ENCODE measurements at places on chromosomes 2 and 18.

DNA sequence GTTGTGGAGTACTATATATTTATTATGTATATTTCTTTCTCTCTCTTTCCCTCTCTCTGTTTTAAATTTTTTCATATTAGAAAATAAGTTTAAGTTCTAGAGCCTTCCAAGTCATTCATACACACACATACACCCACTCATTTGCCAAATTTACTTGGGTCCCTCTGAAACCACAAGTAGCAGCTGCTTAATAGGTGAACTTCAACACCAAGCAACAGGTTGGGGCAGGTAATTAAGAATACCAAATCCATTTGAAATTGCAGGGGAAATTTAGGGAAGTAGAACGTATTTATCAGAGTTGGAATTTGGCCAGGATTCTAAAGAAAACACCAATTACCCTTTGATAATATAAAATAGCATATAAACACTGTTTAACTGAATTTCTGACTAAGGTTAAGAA lies 75.0 kb upstream of the RBBP8 start:
- no peak for DNase-seq

GRCh38 chr2:61662990-61663389 lies 124.8 kb upstream of the XPO1 start:
- no peak for DNase-seq

GRCh38 chr2:191113761-191114160 lies 37.0 kb downstream of the STAT4 start:
- no peak for DNase-seq

DNA sequence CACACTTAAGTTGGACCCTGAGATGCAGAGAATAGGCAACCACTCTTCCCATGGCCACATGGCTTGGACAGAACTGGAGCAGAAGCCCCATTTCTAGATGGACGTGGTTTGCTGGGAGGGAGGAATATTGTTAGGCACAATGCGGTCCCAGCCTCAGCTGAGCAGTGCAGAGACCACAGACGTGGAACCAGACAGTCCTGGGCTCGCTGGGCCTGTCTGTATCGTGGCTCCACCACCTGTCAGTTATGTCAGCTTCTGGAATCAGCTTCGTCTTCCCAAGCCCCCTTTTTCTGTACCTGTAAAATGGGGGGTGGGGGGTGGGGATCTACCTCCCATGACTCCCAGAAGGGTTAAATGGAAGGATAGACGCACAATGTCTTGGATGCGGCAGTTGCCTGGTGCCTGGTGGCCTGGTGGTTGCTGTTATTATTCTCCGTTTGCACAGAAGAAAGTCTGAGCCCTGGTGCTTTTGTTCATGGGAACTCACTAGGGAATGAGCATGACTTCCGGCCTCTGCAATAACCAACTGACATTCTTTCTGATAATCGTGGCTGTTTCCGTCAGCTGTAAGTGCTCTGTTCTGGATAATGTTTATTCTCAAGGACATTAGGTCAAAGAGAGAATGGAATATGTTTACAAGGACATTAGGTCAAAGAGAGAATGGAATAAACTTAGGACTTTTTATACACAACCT lies 31.4 kb downstream of the COLEC11 start:
- DNase-seq, result no peak

GRCh38 chr2:230816735-230817134 lies 48.0 kb upstream of the ITM2C start:
- no peak for DNase-seq

- no peak for DNase-seq
Observed at GRCh38 chr18:78776706-78777285, 202.8 kb upstream of the SALL3 start.

- DNase-seq, result no peak
Observed at GRCh38 chr2:236875906-236876505, 209.7 kb upstream of the COPS8 start.

GRCh38 chr2:190973726-190974628 lies 40.0 kb downstream of the STAT1 start:
- no peak for DNase-seq

DNA sequence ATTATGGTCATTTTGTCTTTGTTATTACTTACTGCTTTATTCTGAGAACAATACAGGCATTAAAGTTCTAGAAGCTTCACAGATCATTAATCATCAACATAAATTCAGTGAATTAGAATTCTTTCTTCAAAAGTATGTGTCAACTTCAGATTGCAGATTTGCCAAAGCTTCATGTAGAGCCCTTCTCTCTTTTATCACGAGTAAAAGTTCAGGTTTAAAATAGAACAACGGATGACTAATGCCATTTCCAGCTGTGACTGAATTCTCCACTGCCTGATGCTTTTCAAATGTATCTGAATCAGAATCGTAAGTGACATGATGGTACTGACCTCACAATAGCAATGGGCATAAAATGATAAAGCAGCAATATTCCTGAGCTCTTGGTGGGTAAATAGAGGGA lies 116.0 kb downstream of the ABCA12 start:
- DNase-seq, result no peak

- DNase-seq, result peak; percentile 21
Observed at GRCh38 chr2:191321861-191322662, 76.9 kb downstream of the MYO1B start.

GRCh38 chr18:78709261-78709809 lies 270.3 kb upstream of the SALL3 start:
- DNase-seq, result no peak

- no peak for DNase-seq
Observed at GRCh38 chr2:113089916-113090315, 22.1 kb downstream of the IL1F10 start.

DNA sequence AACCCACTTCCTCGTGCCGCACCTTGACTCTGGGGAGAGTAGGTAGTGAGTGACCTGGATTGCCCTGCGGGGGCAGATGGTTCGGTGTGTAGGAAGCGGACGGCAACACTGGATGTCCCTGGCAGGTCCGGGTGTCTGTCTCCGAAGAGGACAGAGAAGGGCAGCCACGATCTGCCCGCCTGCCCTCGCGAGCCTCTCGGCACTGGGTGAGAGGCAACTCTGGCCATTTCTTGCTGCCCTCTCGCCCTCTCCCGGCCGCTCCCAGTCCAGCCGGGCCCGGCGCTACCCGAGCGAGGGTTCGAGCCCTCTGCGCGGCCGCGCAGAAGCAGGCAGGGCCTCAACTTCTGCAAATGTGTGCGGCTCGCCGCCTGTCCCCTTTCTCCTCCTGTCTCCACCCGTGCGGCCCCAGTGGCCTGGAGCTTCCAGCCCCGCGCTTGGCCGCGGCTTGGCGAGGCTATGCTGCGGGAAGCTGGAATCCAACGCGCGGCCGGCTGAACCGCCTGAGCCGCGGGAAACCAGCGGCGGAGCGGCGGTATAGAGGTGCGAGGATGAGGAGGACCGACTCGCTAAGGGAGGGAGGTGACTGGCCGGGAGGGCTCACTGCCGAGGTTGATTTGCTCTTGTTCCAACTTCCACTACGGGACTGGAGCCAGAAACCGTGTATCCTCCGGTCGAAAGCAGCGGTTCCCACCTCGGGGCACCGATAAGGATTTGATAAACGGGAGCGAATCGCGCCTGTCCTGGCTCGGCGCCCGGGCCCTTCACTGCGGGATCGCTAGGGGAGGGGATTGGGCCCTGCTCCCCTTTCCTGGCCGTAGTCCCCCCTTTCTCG lies 1.5 kb downstream of the EPAS1 start:
- no peak for DNase-seq

DNA sequence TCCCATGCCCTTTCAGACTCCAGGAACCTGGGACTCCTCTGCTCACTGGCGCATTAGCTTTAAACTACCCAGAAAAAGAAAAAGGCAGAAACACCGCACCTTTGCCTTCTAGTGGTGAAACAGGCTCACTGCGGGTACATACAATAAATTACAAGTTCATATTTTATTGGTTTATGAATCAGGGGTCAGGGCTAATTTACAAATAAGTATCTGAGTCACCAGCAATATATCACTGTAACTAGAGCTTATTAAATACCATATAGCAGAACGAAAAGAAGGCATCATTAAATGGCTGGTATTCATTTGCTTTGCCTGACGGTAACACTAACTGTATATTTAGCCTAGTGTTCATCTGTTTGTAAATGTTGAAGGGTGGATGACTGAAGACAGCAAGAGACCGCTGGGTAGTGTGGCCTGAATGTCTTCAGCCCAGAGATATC lies 26.9 kb upstream of the DTNB start:
- DNase-seq, result peak; percentile 52

DNA sequence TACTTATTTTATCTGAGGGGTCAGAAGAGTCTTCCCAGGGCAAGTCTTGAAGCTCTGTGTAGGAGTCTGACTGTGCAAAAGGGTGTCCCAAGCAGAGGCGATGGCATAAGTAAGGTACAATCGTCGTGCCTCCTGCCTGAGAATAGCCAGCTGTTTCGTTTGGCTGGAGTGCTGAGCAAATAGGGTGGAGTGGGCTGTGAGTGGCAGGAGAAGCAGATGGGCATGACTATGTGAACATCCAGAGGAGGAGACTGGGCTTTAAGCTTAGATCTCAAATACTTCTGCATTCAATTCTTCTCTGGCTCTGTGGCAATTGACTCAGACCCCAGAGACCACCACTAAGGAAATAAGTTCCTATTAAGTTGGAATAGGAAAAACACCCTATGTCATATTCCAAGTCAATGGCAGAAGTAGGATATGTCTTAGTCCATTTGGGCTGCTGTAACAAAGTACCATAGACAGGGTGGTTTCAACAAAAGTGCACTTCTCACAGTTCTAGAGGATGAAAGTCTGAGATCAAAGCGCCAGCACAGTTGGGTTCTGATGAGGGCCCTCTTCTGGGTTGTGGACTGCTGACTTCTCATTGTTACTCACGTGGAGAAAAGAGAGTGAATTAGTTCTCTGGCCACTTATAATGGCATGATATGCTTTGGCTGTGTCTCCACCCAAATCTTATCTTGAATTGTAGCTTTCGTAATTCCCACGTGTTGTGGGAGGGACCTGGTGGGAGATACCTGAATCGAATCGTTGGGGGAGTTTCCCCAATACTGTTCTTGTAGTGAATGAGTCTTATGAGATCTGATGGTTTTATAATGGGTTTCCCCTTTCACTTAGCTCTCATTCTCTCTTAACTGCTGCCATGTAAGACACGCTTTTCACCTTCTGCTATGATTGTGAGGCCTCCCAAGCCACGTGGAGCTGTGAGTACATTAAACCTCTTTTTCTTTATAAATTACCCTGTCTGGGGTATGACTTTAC lies 120.2 kb downstream of the LPIN1 start:
- DNase-seq, result no peak

Measured in HCT116 (cell line).